GM12878 (cell line): ENCODE measurements at places on chromosomes 1 and 21. TPM values are rescaled to one million over a fixed set of nuclear protein-coding genes. Genes with fewer than 3 reads are reported as not detected.

FLG2 gene
- not detected in 2 replicates for total RNA-seq

- DNase-seq: no peak
These were observed 55.4 kb downstream of the EPRS1 start for GRCh38 chr1:219990782-219991510.

GRCh38 chr21:33902349-33902748, 13.3 kb downstream of the ATP5PO start:
- no peak for DNase-seq

ATXN7L2 gene
- 7.4 and 8.3 TPM in 2 replicates for total RNA-seq

SPRR2G gene
- total RNA-seq: not detected in 2 replicates

PDC gene
- not detected in 2 replicates for total RNA-seq

DNA sequence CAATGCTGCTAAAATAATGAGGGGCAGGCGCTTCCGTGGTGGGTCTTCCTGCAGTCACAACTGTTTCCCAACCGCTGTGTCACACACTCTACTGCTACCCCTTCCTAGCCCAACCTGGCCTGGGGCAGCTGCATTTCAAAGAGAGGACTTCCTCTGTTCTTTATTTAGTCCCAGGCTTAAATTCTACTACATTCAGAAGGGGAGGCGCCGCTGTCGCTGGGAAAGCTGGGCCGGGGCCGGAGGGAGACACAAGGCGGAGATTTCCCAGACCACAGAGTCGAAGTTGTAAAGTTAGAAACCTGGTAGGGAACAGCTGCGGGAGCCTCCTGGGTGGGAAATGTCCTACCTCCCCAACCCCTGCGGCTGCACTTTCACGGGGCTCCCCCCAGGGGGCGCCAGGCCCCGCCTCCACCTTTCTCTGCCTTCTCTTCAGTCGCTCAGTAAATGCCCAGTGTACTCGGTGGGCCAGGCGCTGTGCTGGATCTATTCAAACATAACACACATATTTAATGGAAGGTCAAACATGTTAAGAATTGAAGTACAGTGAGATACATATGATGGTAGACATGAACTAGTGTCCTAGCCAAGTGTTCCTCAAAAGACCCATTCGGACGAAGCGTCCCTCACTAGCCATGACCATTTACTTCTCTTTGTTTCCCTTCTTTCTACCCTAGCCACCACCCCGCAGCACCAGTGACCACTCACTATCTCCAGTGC, 23.1 kb downstream of the DYRK3 start:
- DNase-seq: no peak

- DNase-seq: no peak
These were observed 29.2 kb upstream of the BRDT start for GRCh38 chr1:91919962-91920361.

DNA sequence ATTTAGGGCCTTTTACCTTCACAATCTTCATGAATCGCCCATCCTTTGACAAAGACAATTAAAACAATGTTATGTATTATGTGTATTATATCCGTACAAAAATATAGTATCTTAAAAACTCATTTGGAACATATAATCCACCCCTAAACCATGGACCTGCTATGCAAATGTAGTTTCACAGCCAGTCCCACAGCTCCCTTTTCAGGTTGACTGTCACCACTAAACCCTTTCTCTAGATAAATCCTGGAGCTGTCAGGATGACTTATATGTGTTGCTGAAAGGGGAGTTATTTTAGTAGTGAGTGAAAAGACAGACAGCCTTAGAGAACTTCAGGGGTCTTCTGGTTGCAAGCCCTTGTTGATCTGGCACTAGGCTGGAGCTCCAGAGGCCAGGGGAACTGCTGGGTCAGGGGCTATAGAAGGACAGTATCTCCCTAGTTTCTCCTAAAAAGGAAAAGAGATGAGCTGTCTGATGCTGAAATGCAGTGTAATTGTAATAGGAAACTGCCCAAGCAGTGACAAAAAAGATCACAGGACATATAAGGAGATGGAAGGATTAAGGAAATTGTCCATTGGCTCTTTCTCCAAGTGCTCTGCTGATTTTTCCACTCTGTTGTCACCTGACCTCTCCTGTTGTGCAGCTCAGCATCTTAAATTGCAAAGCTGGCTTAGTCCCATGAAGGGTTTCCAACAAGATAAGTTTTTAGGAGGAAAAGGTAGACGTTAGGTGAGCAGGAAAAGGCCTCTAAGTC, 127.7 kb downstream of the S1PR1 start:
- DNase-seq: no peak

- DNase-seq: no peak
These were observed 1.4 kb downstream of the LRRC41 start for GRCh38 chr1:46301808-46302640.

GRCh38 chr1:109395602-109396512, 1.9 kb downstream of the SORT1 start:
- DNase-seq: no peak

KANK4 gene
- total RNA-seq: not detected in 2 replicates

DNA sequence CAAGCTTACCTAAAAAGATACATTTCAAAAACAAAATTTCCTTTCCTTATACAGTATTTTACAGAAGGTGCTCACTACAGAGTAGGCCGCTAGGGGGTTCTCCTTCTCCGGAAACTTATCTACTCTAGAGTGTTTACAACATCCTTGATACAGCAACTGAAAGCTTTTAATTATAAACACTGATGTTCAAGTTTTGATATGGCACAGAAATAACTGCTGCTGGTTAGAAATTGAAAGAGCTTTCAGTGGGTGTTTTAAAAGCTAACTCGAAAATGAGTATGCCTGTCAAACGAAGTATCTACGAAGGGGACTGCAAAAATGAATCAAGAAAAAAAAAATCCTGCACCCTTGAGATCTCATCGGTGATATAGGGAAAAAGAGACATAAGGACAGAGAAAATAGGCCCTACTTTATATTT, 1.0 kb downstream of the YOD1 start:
- no peak for DNase-seq
